RCC 7860 (cell line): ENCODE measurements at places on chromosomes 6 and 20.
A peak's percentile ranks its signal among the peaks of the same experiment; 100 is the strongest.

- DNase-seq, result no peak
Measured at GRCh38 chr6:134379599-134379998, 61.7 kb upstream of the SGK1 start.

DNA sequence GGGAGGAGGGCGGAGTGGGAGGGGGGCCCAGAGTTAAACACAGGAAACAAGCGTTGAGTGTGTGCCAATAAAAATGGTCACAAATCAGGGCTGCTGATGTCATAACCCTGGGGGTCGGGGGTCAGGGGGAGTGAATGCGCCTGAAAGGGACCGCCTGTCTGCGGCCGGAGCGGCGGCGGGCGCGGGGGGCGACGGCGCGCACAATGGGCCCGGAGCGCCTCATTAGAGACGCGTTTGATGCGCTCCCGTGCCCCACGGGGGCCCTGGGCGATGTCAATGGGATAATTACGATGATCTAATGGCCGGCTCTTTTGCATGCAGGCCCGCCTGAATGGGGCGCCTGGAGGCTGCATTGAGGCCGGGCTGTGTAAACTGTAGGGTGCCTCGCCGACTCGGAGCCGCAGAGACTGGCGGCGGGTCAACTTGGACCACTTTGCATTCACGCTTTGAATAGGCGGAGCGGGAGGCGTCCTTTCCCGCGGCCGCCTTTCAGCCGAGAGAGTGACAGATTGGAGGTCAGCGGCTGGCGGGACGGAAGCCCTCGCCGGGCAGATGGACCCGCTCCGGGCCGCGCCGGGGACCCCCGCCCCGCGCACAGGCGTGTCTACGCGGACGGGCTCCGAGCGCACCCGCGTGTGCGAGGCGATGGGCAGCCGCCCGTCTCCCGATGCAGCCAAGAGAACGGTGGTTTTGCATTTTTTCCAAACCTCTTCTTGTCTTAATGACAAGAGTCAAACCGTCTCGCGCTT is 296.1 kb downstream of the TFAP2C start:
- DNase-seq, result no peak

DNA sequence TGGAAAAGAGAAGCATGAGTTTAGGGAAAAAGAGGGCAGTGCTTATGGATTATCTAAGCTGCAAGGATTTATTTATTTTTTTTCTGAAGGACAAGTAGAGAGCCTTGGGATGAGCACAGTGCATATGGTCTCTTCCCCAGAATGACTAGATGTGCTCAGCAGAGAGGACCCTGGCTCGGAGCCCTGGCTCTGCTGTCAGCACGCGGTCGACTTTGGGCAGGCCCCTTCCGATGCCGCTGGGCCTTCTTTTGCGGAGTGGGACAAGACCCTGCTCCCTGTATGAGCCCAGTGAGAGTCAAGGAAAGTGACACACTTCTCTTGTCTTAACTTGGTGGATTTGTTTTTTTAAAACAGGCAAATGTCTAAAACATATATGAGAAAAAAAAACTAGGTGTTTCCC is 51.4 kb downstream of the LRRC1 start:
- DNase-seq, result no peak

- DNase-seq, result no peak
Measured at GRCh38 chr20:63227260-63227659, 8.4 kb upstream of the BIRC7 start.

DNA sequence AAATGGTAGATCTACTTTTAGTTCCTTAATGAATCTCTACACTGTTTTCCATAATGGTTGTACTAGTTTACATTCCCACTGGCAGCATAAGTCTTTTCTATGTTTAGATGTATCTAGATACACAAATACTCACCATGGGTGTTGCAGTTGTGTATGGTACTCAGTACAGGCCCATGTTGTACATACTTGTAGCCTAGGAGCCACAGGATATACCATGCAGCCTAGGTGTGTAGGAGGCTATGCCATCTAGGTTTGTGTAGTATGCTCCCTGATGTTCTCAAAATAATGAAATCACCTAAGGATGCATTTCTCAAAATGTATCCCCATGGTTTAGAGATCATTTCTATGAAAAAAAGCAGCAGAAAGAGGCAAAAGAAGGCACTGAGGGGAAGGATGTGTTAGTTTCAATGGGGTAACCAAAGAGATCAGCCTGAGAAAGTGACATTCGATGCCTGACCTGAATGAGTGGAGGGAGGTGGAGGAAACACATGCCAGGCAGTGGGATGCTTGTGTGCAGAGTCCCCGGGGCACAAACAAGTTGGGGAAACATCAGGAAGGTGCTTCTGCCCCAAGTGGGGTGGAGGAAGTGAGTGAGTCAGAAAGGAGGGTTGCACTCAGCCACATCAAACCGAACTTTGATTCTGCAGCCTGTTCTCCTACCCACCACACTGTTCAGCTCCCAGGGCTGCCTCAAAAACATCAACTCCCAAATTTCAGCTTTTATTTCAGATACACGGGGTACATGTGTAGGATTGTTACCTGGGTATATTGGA is 191.2 kb downstream of the ZNF217 start:
- DNase-seq, result no peak

DNA sequence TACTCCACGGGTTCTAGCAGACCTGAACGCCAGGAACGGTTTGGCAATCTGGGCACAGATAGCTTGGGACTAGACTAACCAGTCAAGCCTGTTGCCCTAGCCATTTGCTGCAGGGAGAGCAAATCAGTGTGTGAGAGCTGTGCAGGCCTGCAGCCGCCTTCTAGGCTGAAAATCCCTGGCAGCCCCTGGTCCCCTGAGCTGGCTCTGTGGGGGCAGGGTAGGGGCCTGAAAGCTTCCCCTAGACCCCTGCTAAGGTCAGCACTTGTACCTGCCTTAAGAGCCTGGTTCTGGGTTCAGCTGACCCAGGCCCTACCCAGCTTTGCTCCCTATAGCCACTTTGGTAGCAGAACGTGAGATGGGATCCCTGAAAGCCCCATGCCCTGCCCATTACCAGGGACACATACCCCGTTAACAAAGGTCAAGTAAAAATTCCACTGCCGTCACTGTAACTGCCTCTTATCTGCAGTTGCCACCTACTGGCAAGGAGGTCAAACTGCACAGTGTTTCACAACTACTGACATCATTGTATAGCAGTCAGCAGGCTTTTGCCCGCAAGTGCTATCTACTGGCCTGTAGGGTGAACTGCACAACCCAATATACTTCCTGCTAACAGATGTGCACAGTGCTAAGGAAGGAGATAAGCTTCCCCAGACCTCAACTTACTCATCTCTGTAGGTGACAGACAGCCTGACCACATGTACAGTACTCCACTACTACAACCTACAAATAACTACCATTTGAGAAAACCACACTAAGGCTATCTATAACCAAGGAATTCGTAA is 95.1 kb upstream of the OLIG3 start:
- DNase-seq, result peak; percentile 52

DNA sequence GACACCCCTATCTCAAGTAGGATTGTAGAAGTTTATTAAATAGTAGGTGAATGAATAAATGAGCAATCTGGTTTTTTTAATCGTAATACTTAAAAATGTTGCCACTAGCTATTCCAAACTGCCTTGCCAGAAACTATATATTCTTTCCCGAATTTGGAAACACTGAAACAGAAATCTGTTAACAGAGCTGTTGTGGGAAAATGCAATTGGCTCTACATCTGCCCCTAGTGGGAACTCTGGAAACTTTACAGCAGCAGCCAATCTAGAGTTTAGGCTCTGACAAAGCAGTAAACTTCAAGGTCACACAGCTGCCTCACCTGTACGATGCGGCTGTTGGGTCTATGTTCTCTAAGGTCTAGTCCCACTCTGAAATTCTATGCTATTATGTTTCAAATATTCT is 41.7 kb downstream of the SYNE1 start:
- no peak for DNase-seq

- DNase-seq, result no peak
Measured at GRCh38 chr20:62567246-62568044, 74.9 kb upstream of the SLCO4A1 start.

DNA sequence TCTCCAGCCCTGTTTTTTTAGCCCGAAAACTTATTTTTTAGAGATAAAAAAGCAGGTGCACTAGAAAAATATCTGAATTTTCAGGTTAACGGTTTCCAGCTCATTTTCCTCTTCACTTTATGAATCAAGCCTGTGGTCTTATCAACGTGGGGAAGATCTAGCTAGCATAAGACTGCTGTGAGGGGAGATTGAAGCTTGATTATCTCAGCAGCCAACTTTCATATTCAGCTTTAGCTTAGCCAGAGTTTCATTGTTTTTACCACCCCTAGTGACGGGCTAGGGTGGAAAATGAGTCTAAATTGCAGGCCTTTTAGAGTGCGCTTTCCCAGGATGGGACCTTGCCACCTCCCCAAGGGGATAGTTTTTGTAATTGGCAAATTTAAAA is 11.9 kb upstream of the RBM38 start:
- DNase-seq, result no peak

DNA sequence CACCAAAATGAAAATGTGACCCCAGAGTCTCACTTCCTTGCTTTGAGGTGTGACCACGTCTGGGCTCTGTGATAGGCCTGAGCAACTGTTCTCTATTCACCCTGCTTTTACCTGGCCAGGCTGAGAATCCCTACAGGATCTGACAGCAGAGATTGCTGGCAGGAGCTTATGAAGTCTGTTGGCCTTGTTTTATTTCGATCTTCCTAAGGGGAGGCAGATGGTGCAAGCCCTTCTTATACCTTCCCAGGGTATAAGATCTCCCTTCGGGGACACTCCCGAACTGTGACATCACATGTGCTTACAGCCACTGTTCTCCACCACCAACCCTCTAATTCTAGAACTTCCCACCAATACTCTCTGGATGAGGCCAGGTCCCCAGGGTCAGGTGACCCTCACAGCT is 26.8 kb downstream of the MYT1 start:
- no peak for DNase-seq

- no peak for DNase-seq
Measured at GRCh38 chr20:25148181-25148981, 47.1 kb upstream of the ENTPD6 start.

DNA sequence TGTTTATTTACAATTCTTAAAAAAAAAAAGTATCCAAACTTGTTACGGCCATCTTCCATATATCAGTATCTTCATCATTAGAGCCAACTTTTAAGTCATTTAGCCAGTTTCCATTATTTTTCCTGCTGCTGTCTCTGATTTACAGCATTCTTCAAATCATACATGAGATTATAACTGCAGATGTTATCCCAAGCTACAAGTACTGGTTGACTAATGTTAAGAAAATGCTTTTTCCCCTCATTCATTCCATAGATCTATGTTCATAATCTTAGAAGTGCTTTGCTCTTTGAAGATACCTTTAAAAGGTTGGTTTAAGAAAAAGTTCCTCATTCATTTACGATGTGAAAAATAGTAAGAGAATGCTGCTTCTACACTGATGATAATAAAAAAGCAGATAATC is 158.7 kb downstream of the RNGTT start:
- DNase-seq, result no peak

GRCh38 chr6:154878871-154879491 is 116.1 kb upstream of the TIAM2 start:
- no peak for DNase-seq

- DNase-seq, result peak; percentile 53
Measured at GRCh38 chr6:42131531-42131930, 10.9 kb downstream of the C6orf132 start.

DNA sequence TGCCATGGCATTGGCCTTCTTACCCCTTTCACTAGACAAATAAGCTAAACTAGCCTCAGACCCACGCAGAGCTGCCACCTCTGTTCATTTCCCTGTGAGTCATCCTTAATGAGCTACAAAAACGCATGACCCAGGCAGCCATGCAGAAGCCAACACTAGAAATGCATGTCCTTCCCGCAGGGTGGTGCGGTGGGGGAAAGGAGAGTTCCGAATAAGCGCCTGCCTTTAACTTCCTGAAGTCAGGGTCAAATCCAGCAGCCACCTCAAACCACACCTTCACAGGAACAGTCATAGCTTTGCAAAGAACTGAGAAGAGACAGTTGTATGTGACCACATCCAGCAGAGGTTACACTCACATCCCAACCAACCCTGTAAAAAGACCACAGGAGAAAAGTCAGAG is 40.4 kb downstream of the IRF4 start:
- peak; percentile 16 for DNase-seq

GRCh38 chr6:164108869-164109769 is 694.6 kb downstream of the QKI start:
- peak; percentile 85 for DNase-seq

DNA sequence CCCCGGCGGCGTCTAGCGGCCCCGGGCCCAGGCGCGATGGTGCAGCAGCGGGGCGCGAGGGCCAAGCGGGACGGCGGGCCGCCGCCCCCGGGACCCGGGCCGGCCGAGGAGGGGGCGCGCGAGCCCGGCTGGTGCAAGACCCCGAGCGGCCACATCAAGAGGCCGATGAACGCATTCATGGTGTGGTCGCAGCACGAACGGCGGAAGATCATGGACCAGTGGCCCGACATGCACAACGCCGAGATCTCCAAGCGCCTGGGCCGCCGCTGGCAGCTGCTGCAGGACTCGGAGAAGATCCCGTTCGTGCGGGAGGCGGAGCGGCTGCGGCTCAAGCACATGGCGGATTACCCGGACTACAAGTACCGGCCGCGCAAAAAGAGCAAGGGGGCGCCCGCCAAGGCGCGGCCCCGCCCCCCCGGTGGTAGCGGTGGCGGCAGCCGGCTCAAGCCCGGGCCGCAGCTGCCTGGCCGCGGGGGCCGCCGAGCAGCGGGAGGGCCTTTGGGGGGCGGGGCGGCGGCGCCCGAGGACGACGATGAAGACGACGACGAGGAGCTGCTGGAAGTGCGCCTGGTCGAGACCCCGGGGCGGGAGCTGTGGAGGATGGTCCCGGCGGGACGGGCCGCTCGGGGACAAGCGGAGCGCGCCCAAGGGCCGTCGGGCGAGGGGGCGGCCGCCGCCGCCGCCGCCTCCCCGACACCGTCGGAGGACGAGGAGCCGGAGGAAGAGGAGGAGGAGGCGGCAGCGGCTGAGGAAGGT is 715 bp downstream of the SOX12 start:
- DNase-seq, result peak; percentile 25
